ENCODE measurements at places on chromosomes 16 and 17.

DNA sequence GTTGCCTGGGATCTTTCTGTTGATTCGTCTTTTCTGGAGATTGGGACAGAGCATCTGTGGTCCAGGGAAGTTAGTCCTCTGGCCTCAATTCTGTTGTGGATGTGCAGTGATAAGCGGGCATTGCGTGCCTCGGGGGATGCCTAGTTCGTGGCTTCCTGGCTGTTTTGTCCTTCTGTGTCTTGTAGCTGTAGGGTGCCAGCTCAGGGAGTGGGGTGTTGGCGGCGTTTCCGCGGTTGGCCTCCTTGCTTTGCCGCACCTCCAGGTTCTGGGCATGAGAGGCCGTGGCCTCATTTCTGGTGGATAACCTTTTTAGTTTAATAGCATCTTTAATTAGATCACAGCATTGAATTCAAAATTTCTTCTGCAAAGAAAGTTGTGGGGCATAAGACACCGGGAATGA is 1.4 kb upstream of the JPT2 start:
- no peak for DNase-seq

DNA sequence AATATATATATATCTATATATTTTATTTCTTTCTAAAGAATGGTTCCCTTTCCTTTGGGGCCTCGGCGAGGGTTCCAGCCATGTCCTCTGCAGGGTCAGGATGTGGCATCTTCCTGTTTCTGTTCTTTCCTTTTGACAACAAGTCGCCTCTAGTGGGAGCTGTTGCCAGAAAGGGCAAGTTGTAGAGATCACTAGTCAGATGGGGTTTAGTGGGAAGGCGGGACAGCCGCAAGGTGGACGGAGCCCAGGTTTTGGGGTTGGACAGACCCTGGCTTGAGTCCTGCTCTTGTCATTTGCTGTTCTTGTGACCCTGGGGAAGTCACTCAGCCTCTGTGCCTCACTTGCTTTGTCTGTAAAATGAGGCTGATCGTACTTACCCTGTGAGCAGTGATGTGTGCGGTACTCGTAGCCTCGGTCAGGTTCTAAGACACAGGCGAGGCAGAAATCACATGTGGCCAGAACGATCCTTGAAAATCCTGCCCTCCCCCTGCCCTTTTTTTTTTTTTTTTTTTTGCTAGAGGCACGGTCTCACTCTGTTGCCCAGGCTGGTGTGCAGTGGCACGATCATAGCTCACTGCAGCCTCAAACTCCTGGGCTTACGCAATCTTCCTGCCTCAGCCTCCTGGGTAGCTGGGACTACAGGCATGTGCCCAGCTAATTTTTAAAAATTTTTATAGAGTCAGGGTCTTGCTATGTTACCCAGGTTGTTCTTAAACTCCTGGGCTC is 80.1 kb downstream of the ABCC6 start:
- DNase-seq: no peak

GRCh38 chr16:8645141-8645521 is 23.6 kb downstream of the METTL22 start:
- no peak for DNase-seq

DNA sequence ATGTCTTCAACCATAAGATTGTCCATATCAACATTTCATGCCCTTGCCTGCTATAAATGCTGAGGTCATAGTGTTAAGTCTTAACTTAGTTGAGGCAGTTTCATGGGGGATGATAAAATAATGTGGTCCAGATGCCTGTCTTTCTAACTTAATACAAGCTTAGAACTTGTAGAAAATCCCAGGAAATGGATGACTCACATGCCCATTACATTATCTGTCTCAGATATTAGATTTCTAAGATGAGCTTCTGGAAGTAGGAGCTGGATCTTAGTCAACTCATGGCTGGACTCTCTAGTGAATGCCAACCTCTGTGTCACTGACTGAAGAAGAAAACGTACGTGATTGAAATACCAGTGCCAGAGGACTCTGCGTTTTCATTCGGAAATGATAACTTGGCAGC is 797.5 kb upstream of the EEF2KMT start:
- no peak for DNase-seq

DNA sequence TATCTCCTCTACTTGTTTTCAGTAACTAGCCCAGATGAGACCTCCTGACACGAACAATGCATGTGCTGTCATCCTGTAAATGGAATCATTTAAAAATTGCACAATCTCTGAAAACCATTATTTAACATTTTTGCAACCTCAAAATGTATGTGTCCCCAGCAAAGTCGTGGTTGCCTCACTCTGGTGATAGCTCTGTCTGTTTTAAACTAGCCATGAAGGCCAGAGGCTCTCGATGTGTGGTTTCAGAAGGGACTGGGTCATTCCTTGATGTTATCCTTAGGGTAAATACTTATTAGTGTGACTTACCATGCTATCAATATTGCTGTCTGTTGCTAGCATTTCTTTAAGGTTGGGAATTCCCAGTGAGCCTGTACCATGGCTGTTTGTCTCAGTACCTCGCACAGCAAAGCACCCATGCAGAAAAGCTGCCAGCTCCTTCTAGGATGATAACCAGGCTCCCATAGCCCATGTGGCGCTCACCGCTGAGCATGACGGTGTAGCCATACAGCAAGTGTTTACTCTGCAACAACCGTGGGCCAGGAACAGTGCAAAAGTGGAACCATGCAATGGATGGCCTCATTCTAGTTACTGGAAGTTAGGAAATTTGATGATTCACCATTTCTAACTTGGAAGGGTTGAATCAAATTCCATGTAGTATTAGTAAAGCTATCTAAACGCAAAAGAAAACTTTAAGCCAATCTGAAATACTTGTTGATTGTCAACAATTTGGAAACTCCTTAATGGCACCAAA is 2.9 kb upstream of the PGS1 start:
- DNase-seq: no peak

GRCh38 chr16:75081179-75081859 is 35.3 kb downstream of the LDHD start:
- DNase-seq: no peak

DNA sequence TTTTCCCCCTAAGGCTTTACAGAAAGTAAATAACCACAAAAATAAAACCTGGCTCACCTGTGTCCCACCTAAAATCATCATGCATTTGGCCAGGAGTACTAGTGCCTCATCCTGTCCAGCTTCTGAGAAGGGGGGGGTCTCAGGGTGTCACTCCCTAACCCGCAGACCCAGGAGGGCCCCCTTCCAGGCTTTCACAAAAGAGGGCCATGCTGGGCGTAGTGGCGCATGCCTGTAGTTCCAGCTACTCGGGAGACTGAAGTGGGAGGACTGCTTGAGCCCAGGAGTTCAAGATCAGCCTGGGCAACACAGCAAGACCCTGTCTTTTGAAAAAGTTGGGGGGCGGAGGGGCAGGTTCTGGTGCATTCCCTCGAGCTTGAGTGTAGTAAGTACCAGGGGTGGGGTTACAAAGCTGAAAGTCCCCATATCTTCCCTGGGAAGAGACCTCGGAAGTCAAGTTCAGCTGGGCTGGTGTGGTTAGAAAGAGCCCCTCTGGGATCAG is 259.3 kb downstream of the PARN start:
- DNase-seq: no peak

- no peak for DNase-seq
Measured at GRCh38 chr17:77948690-77949114, 9.8 kb upstream of the TNRC6C start.

- DNase-seq: no peak
Measured at GRCh38 chr17:81202318-81202717, 20.4 kb downstream of the CEP131 start.

GRCh38 chr17:45147581-45148182 is 593 bp upstream of the HEXIM1 start:
- DNase-seq: peak; percentile 97

DNA sequence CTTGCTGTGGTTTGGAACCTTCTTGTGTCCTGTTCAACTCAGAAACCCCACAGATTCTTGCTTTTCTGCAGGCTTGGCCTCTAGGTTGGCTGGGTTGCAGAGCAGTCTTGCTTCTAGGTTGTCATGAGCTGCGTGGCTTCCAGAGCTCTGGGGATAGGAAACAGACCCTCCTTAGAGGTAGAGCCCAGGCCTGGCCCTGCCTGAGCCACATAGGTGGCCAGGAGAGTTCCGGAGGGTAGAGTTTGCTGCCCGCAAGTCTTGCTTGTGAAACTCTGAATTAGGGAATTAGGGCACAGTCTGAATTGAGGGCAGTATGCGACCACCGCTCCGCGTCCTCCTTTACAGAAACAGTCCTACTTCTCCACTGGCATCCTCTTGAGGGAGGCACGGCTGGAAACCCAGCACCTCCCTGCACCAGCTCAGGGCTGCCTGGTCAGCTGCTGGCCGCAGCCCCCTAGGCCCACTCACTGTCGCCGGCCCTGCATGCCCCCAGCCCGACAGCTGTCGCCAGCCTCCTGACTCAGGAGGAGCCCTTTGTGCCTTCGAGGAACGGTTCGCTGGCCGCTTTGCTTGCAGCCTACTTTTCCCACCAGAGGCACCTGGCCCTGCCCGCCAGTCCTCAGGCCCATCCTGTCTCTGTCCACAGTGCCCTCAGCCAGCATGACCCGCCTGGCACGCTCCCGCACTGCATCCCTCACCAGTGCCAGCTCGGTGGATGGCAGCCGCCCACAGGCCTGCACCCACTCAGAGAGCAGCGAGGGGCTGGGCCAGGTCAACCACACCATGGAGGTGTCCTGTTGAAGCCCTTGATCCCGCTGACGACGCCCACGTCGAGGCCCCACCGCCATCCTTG is 4.3 kb upstream of the SETD6 start:
- no peak for DNase-seq

- DNase-seq: no peak
Measured at GRCh38 chr16:66266436-66267291, 99.8 kb upstream of the CDH5 start.

GRCh38 chr16:84207251-84207650 is 16.3 kb downstream of the ADAD2 start:
- no peak for DNase-seq

DNA sequence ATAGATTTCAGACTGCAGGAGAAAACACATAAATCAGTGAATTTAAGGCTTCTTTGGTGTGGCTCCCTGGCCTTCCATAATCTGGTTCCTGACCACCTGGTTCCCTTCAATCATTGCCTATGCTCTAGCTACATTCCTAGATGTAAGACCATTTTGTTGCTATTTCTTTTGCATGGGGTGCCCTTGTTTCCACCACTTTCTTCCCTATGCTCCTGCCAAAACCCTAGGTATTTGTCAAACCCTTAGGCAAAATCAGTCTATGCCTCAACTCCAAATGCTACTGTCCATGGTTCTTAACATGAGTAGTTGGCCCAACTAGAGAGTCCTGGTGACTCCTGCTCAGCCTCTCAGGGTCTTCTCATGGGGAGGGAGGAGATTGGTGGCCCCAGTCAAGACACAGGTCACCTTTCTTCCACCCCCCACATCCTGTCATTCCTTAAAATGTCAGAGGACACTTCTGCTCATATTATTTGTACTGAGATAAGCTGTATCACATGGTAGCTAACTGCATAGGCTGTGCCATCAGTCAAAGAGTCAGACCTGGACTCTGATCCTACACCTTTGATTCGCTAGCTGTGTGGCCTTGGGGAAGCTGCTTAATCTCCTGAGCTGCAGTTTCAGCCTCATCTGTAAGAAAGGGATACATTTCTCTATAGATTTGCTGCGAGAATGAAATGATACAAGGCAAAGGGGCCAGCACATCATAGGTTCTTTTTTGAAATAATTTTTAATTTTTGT is 15.0 kb downstream of the ACSM5 start:
- DNase-seq: no peak

- DNase-seq: no peak
Measured at GRCh38 chr16:17590711-17591654, 120.2 kb upstream of the XYLT1 start.

- no peak for DNase-seq
Measured at GRCh38 chr16:81837312-81837751, 58.2 kb downstream of the PLCG2 start.

- no peak for DNase-seq
Measured at GRCh38 chr16:80803339-80804055, 901 bp downstream of the CDYL2 start.

- DNase-seq: no peak
Measured at GRCh38 chr16:88507231-88507743, 54.2 kb downstream of the ZFPM1 start.

DNA sequence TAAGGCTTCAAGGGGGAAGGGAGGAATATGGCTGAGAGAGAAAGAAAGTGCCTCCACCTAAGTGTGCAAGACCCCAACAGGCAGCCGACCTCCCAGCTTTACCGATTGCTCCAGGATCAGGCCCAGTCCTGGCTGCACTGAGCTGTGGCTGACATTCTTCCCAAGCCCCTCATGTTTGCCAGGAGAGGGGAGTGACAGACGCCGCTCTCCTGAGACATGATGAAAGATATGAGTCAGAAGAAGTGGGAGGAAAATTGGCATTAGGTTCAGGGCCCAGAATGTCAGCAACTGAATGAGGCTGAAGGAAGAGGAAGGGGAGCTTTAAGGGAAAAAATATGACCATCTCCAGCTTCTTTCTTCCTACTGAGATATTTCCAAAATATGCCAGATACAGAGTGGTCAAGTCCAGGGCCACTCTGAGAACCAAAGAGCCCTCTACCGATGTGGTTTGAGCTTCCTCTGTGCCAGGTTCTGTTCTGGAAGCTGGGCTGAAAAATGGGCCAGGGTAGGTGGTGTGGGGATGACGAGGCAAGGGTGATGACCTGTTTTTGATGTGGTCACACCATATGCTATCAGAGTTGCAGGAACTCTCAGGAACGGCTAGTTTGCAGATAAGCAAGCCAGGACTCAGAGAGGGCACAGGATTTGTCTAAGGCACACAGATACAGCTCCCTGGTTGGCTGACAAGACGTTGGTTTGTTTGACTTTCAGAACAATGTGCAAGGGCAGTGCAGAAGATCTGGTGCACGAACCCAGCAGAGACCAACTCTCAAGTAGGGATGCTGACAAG is 176.7 kb downstream of the SOX9 start:
- no peak for DNase-seq

GRCh38 chr17:62650587-62650986 is 23.1 kb downstream of the MRC2 start:
- no peak for DNase-seq

GRCh38 chr17:79026376-79027273 is 2.7 kb downstream of the C1QTNF1 start:
- DNase-seq: no peak

- no peak for DNase-seq
Measured at GRCh38 chr17:72165867-72166439, 45.1 kb downstream of the SOX9 start.

- no peak for DNase-seq
Measured at GRCh38 chr16:17359788-17360390, 110.9 kb downstream of the XYLT1 start.

DNA sequence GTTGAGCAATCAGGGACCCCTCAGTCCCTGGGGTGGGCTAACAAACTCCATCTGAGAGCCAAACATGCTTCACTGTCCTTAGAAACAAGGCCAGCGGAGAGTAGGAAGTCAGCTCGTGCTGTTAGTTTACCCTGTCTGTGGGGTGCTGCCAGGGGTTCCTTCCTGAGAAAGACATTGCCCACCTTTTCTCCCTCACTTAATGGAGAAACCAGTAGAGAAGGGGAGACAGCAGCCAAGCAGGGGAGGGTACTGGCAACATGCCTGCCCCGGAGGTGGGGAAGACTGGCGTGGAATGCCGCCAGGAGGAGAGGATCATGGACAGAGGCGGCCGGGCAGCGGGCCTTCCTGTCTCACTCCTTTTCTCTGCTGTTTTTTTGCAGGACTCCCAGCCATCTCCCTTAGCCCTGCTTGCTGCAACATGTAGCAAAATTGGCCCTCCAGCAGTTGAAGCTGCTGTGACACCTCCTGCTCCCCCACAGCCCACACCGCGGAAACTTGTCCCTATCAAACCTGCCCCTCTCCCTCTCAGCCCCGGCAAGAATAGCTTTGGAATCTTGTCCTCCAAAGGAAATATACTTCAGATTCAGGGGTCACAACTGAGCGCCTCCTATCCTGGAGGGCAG is 19.9 kb downstream of the SP2 start:
- DNase-seq: no peak
